ENCODE measurements at places on chromosomes 7 and 10. TPM values are rescaled to one million over a fixed set of nuclear protein-coding genes. Genes with fewer than 3 reads are reported as not detected.

DNA sequence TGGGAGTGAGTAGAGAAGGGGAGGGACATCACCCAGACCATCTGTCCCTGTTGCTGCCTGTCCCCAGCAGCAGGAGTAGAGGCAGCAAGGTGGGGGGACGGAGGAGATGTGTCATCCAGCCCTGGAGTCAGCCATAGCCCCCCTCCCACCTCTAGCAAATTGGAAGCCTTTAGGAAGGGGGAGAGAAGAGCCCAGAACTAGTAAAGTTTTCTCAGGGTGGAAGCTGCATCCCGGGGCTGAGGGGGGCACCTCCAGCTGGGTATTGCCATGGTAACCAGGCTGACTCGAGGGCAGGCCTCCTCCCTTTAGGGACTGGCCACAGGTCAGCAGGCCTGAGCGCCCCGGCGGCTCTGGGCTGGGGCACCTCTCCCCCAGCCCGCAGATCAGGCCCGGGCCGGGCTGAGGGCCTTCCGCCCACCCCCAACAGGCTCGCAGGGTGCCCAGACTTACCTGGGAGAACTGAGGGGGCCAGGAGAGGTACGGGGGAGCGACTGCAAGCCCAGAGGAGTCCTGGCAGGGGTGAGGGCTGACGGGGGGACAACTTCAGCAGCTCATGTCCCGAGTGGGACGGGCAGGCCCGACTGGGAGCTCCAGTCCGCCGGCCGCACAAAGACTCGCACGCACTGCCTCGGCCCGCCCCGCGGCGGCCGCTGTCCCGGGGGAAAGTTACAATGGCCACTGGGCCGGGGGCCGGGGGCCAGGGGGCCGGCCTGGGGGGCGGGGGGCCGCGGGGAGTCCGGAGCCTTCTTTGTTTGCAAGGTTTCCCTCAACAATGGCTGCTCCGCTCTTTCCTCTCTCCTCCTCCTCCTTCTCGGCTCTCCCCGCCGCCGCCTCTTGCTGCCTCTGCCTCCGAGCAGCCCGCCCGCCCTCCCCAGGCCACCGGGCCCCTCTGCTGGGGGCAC is 6.0 kb downstream of the LDB1 start:
- no peak for DNase-seq

The TDRD1 gene
- 0.09 TPM for total RNA-seq

The UBE2H gene
- 80.9 TPM for total RNA-seq

The AKR1B15 gene
- total RNA-seq: not detected
